Myocyte (in vitro differentiated cells): ENCODE measurements at places on chromosomes 13 and 19. TPM values are rescaled to one million over a fixed set of nuclear protein-coding genes. Genes with fewer than 3 reads are reported as not detected.

Gene ZNF541
- 0.08 TPM in 1 of 2 replicates, not detected in the other for total RNA-seq

Gene PDX1
- not detected in 2 replicates for total RNA-seq

Gene ITGBL1
- 58.2 and 94.7 TPM in 2 replicates for total RNA-seq

Gene ZNF432
- total RNA-seq, result 9.4 and 9.9 TPM in 2 replicates

Gene SIGLEC10
- not detected in 2 replicates for total RNA-seq

Gene MEDAG
- 2.6 and 4.1 TPM in 2 replicates for total RNA-seq

Gene ERICH6B
- total RNA-seq, result not detected in 2 replicates

Gene IL27RA
- total RNA-seq, result 0.32 TPM in 1 of 2 replicates, not detected in the other

Gene SIGLEC12
- not detected in 2 replicates for total RNA-seq

Gene MAST1
- total RNA-seq, result 0.42 TPM in 1 of 2 replicates, not detected in the other

Gene WDR87
- not detected in 2 replicates for total RNA-seq

Gene LPAR6
- total RNA-seq, result 10.5 and 19.7 TPM in 2 replicates

Gene ZNF383
- total RNA-seq, result 5.6 and 9.8 TPM in 2 replicates

Gene ICAM5
- 7.2 and 8.3 TPM in 2 replicates for total RNA-seq

- DNase-seq, result no peak
Observed at GRCh38 chr19:434152-434960, 25.4 kb upstream of the C2CD4C start.

DNA sequence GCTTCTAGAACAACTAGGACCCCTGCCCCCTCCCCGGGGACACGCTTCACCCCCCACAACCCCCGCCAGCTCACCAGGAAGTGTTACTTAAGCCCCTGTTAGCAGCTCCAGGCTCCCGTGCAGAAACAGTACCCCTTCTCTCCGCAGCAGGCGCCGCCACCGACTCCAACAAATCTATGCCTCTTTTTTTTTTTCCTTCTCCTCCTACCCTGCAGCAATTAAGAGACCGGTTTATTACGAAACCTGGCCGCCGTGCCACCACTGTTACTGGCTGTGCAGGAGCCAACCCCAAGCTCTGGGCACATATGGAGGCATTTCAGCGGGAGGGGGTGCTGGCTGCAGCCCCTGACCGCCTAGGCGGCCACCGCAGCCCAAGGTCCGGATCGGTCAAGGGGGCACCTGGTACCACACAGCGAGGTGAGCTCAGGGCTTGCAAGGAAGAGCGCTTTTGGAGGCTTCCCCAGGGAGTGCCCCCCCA is 2.4 kb downstream of the GADD45B start:
- DNase-seq, result peak; percentile 63

GRCh38 chr19:9178901-9179300 is at the start of gene OR7D2:
Gene OR7D2 (plus strand): TSS chr19:9178979. CDS start chr19:9185782, 6,803 bp downstream.
- DNase-seq, result no peak

DNA sequence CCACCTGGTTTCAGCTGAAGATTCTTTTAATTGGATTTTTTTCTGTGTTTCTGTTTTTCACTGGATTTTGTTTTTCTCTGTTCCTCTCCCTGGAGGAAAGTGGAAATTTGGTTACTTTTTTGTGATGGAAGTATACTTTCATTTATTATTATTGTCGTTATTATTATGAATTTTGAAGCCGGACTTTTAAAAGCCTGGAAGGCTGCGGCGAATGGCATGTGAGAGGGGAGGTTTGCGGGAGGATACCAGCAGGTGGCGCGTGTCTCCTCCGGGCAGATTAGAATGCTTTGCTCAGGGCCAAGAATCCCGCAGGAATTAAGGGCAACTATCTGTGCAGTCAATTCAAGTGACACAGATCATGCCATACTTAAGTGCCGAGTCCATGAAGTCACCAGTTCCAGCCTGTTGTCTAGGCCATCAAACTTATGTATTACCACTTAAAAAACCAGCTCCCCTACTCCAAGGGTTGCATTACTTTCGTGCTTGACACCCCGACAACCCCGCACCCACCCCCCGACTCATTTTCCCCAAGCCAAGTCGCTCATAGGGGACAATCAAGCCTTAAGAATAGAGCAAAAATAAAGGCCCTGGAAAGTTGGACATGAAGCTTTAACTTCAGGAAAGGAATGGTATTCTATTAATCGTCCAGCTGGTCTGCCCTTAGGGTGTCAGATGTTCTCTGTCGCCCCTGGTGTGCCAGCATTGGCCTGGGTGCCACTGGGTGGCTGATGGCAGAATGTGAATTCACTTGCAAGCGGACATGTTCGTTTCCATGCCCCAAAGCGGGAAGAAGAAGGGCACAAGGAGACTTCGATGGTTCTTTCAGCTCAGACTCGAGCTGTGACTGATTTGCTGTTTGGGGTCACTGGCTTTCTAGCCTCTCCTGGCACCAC is 1.3 kb upstream of the LRCH1 start:
- peak; percentile 88 for DNase-seq

DNA sequence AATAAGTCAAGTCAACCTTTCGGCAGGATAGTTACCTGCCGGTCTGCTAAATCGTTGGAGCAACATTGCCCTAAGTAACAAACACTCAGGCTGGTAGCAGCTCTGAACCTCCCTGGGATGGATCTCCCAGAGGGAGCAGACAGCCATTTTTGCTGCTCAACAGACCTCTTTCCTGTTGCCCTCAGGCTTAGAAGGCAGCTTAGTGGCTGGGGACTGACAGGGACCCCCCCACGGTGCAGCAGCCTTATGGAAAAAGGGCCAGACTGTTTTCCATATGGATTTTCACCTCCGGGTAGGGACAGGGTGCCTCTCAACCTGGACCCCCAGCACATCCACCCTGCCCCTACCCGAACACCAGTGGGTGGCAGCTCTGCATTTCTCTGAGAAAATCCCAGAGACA is 49.7 kb downstream of the UBL3 start:
- no peak for DNase-seq

DNA sequence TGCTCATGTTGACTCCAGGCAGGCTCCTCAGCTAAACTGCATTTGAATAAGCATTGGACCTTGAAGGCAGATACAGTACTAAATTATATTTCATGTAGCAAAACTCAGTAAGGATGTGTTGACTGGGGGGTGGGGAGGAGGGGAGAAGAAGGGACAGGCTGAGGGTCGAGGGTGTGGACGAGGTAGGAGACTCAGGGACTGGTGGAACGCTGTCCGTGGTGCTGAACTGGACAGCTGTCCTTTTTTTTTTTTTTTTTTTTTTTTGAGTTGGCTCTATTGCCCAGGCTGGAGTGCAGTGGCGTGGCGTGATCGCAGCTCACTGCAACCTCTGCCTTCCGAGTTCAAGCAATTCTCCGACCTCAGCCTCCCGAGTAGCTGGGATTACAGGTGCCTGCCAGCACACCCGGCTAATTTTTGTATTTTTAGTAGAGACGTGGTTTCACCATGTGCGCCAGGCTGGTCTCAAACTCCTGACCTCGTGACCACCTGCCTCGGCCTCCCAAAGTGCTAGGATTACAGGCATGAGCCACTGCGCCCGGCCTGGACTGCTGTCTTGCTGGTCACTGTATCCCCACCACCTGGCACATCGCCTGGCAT is 33.2 kb upstream of the CASP14 start:
- peak; percentile 36 for DNase-seq

GRCh38 chr13:48311223-48311622 is 7.7 kb downstream of the RB1 start:
- DNase-seq, result no peak

- peak; percentile 62 for DNase-seq
Observed at GRCh38 chr13:39603424-39603947, 493 bp upstream of the LHFPL6 start.

- no peak for DNase-seq
Observed at GRCh38 chr19:9937001-9937411, 691 bp upstream of the OLFM2 start.

DNA sequence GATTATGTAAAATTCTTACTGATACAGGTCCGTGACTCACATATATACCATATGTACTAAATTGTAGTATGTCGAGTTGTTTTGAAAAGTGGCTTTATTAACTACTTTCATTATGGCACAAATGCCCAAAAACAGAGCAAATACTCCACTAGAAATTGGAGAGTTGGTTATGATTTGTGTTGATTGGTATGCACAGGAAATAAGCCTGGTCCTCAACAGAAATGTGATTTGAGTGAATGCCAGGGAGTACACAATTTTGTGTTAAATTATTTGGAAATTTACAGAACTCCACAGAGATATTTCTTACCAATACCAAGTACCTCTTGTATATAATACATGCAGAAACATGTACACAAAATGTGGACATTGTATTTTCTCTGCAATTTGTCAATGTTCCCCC is 676.7 kb downstream of the PCDH9 start:
- DNase-seq, result no peak

GRCh38 chr13:23443878-23444277 is 10.4 kb upstream of the SACS start:
- DNase-seq, result no peak

DNA sequence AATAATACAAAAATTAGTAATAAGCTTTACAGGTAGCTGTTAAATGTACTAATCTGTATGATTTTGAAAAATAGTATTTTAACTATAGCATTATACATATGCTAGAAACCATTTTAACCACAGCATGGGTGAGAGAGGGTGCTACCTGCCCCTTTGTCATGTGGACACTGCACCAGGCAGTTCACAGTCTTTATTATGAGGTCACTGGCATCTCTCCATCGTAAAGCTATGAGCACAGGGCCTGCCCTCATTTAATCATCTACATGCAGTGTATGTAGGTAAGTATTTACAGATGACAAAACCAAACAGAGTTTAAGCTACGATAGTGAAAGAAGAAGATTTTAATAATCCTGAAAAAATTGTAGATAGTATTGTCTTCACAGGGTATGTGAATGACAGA is 21.7 kb downstream of the EDNRB start:
- DNase-seq, result no peak

- no peak for DNase-seq
Observed at GRCh38 chr13:88919970-88920628, 1248.9 kb downstream of the SLITRK5 start.

GRCh38 chr13:113886561-113887112 is 22.8 kb upstream of the GAS6 start:
- no peak for DNase-seq

DNA sequence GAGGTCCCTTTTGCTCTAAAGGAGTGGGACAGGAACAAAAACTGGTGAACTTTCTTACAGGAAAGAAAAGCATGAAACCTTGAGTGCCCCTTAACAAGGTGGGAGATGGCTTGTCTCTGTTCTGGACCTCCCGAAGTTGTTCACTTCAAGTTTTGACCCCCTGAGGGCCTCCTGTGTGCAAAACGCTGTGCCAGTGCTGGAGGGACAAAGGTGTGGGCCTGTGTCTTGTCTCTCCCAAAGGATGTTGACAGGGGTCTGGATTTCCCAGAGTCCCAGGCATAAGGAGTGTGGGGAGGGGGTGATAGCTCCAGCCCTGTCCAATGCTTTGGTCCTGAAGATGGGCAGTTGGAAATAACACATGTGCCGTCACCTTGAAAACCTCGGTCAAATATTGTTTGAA is 6.5 kb downstream of the ZNF536 start:
- DNase-seq, result no peak

DNA sequence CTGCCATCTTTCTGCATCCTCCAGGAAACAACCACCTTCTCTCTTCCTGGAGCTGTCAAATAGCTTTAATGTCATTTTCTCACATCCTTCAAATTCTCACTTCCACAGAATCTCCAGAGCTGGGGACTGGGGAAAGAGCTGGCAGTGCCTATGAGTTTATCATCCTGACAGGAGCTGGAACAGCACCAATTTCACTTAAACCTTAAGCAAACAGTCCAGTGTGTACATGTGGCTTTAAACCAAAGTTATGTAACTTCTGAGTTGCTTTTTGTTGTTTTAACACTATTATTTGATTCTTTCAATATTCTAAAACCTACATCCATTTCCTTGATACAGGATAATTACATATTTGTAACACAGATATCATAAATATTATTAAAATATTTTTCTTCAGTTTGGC is 331.5 kb upstream of the ARGLU1 start:
- no peak for DNase-seq

DNA sequence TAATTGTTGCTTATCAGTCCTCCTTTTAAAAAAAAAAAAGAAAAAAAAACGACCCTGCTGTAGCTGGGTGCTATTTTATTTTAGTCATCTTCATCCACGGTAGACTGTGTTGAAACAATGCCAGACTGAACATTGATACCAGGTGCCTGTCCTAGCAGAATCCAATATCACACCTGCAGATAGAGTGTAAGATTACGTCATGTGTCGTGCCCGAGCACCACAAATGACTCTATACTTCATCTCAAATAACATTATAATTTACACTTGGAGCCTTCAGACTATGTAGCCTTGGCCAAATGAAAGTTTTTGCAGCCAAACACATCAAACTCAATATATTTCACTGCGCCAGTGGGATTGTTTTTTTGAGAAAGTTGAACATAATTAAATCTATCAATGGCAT is 410.6 kb downstream of the FGF9 start:
- DNase-seq, result no peak

DNA sequence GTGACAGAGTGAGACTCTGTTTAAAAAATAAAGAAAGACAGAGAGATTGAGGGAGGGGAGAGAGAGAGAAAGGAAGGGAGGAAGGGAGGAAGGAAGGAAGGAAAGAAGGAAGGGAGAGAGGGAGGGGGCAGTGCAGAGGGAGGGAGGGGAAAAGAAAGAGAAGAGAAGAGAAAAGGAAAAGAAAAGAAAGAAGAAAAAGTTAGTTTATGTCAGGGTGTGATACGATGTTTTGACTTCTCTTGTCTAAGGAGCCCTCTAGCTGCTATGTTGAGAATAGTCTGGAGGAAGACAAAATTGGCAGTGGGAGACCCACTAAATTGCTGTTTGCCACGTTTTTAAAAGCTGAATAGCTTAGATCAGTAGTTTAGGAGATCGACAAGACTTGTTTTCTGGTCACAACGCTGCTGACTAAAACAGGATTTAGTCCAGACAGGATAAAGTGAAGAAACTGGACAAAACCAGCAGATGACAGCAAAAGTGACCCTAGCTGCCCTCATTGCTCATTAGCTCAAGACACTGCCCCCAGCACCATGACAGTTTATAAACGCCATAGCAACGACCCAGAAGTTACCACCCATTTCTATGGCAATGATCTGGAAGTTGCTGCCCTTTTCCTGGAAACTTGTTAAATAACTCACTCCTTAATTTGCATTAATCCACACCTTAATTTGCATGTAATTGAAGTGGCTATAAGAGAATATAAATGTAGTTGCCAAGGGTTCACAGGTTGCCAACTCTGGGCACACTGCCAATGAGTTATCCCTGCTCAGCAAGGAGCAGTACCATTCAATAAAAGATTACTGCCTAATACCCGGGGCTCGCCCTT is 11.1 kb downstream of the TEX101 start:
- DNase-seq, result peak; percentile 24

- DNase-seq, result peak; percentile 46
Observed at GRCh38 chr19:46225558-46226004, 4.0 kb upstream of the IGFL1 start.

DNA sequence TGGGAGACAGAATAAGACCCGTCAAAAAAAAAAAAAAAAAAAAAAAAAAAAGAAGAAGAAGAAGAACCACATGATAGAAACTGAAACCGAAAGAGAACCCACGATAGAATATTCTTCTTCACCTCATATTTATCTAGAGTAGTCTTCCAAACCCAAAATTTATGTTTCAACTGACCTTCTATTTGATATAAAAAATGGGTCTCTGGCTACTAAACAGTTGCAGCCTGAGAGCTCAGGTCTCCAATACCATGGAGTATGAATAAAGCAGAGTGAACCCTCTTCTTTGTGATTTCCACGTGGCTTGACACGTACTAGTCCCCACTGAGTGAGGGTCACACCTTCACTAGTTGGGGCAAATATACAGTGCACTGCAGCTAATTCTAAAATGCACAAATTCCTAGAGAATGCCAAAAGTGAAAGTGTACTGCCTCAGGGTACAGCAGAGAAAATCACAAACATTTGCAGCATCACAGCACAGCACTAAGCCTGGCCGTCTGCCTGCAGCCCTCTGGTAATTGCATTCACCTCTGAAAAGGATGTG is 30.8 kb upstream of the RFC3 start:
- DNase-seq, result peak; percentile 5
